ENCODE measurements at places on chromosomes 11 and 22.
A peak's percentile ranks its signal among the peaks of the same experiment; 100 is the strongest.

GRCh38 chr11:111521135-111521534 is 6.6 kb downstream of the HOATZ start:
- peak; percentile 45 for DNase-seq

GRCh38 chr11:41458154-41458553 is 1.3 kb downstream of the LRRC4C start:
- no peak for DNase-seq

- DNase-seq: no peak
These were observed 84.8 kb downstream of the TP53I11 start for GRCh38 chr11:44865866-44866272.

GRCh38 chr11:111098091-111098490 is 147.4 kb upstream of the POU2AF2 start:
- DNase-seq: no peak

- no peak for DNase-seq
These were observed 260.2 kb downstream of the OPCML start for GRCh38 chr11:133271871-133272776.

- DNase-seq: no peak
These were observed 52.5 kb upstream of the C11orf58 start for GRCh38 chr11:16685914-16686313.

GRCh38 chr22:20221421-20222340 is 46.4 kb downstream of the RTN4R start:
- DNase-seq: no peak

DNA sequence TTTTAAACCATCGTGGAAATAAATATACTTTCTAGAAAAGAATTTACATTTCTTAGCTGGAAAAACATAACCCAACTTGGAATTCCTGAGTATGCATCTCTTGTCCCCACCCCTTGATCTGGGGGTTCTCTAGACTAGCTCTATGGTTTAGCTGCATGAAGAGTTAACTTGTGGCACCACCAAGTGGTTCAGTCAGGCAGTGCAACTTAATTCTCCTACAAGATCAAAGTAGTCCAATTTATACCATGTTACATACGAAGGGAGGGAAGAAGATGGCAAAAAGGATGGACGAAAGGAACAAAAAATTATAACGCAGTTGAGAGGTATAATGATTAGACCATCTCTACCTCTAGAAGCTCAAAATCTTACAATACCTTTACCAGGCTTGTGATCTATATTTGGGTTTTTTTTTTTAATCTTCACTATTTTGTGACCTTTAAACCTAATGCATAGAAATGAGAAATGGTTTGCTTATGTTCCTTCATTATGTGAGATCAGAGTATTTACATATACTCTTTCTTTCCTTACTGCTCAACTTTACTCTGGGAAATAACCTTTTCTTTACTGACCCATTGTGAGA is 28.5 kb upstream of the ALKBH3 start:
- DNase-seq: peak; percentile 82

- DNase-seq: no peak
These were observed 127.1 kb downstream of the CTTN start for GRCh38 chr11:70525466-70525865.

GRCh38 chr22:44659140-44659539 is 42.9 kb upstream of the PRR5 start:
- DNase-seq: peak; percentile 15

- peak; percentile 53 for DNase-seq
These were observed 185.0 kb downstream of the ADAMTS15 start for GRCh38 chr11:130633466-130633865.

- peak; percentile 39 for DNase-seq
These were observed 15.8 kb upstream of the EHD1 start for GRCh38 chr11:64894070-64894811.

DNA sequence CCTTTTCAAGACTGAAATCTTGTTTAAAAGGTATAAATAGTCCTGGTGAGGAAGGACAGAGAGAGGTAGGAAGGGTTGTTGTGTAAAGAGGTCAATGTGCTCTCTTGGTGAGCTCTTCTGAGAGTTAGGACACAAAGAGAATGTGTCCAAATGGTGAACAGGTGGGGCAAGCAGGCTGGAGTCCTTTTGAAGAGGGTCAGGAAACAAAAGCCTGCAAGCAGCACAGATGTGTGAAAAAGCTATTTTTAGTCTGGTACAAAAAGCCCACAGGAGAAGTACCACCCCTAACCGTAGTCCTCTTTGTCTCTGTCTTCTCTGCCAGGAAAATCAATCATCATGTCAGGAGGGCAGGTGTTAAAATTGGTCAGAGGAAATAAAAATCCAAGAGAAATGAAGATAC is 54.4 kb upstream of the SYN3 start:
- no peak for DNase-seq

DNA sequence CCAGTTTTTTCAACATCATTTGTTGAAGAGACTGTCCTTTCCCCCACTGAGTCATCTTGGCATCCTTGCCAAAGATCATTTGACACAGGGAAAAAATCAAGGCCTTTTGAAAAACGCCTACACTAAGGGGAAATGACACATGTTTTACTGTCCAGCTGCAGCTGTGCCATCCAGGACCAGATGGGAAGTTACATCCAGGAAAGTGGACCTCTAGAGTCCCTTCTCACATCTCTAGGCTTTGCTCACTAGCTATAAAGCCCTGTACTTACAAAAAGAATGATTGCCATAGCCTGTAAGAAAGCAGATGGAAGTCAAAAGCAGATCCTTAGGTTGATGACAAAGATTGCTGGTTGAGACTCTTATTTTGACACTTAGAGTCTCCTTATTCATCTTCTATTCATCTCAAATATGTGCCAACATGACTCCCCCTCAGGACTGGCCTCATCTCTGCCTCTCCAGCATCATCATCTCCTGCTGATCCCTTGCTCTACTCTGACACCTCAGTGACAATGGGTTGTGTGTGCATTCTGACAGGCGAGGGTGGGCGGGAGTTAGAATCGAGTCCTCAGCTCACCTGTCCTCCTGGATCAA is 22.8 kb downstream of the OSBP2 start:
- DNase-seq: peak; percentile 77

GRCh38 chr11:27723687-27724086 is 23.4 kb upstream of the BDNF start:
- DNase-seq: no peak

- DNase-seq: no peak
These were observed 40.1 kb upstream of the CLMP start for GRCh38 chr11:123235117-123235655.

DNA sequence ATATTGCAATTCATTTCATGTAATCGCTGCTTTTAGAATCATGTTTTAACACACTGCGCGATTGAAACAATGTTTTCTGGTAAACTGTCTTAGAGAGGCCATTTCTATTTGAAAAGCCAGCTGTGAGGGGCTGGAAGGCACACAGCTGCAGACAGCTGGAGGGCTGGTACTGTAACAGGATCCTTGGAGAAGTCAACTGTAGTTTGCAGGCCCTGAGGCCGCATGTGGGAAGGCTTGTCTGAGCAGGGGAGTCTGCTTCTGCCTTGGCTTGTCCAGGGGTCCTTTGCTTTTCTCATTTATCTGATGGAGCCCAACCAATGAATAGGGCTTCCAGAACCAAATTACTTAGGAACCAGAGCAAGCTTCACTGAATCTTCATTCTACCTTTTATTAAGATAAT is 313.5 kb downstream of the BLID start:
- no peak for DNase-seq

- DNase-seq: peak; percentile 55
These were observed 673 bp upstream of the SHANK2 start for GRCh38 chr11:71252770-71253730.

DNA sequence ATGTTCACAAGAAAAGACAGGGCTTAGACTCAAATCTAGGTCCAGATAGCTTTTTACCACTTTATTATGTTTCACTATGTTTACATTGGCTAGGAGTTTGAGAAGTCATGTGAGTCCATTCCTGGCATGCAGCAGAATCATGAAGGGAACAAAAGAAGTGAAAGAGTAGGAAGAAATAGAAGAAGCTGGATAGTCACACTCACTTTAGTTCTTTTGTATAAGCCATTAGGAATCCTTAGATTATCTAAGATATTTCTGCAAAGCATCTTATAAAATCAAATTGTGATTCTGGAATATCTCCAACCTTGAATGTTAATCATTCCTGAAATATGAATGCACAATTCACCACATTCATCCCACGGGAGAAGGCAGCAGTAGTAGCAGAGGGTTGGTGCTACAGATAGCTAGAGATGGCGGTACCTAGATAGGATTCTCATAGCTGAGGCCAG is 31.9 kb downstream of the MAML2 start:
- DNase-seq: peak; percentile 82

DNA sequence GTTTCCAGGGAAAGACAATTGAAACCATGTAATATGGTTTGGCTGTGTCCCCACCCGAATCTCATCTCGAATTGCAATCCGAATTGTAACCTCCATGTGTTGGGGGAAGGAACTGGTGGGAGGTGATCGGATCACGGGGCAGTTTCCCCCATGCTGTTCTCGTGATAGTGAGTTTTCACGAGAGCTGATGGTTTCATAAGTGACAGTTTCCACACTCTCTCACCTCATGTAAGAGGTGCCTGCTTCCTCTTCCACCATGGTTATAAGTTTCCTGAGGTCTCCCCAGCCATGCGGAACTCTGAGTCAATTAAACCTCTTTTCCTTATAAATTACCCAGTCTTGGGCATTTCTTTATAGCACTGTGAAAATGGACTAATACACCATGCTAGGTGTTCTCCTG is 148.3 kb upstream of the CADM1 start:
- DNase-seq: no peak

GRCh38 chr11:108592591-108593213 is 866 bp downstream of the EXPH5 start:
- DNase-seq: no peak

- peak; percentile 49 for DNase-seq
These were observed at the start of gene INPP5J for GRCh38 chr22:31122532-31123291. INPP5J (plus strand) TSS chr22:31122966; CDS start chr22:31123015, 49 bp downstream.

DNA sequence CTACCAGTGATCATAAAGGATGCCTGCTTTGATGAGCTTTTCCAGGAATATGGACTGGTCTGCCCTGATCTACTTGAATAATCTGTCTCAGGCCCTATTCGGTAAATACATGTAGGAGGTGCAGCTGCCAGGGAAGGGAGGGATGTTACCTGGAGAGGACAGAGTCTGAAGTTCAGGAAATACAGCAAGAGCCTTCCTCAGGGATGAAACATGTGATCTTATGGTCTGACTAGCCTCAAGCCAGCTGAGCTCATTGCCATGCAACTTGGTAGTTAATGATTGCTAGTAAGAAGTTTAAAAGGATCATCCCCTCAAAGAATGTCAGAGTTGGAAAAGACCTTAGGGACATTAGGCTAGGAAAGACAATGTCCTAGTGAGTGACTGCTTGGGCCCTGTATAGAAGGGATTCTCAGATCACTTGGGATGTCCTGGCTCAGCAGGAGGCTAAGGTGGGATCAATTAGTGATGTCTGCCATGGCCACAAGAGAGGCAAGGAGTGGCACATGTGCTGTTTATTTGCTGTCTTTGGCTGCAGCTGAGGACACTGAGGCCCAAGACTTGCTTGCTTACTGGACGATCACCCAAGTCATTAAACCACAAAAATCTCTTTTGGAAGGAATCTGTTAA is 18.5 kb downstream of the PTPRJ start:
- DNase-seq: no peak

GRCh38 chr11:73951797-73952196 is 971 bp downstream of the DNAJB13 start:
- no peak for DNase-seq

DNA sequence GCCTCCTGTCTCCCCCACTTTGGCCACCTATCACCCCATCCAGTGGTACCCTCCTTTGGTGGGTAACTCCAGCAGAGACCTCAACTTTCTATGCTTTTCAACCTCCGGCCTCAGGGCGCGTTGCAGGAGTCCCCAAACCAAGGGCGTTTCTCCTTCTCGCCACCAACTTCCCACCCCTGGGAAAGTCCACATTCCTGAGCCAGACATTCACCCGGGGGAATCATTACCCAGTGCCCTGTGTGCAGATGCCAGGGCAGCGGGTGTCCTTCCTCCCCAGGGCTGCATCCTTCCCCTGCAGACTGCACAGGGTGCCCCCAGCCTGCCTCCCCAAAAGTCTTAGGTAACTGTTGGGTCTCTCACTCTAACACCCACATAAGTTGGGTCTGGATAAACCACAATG is 26.4 kb downstream of the MYEOV start:
- no peak for DNase-seq

DNA sequence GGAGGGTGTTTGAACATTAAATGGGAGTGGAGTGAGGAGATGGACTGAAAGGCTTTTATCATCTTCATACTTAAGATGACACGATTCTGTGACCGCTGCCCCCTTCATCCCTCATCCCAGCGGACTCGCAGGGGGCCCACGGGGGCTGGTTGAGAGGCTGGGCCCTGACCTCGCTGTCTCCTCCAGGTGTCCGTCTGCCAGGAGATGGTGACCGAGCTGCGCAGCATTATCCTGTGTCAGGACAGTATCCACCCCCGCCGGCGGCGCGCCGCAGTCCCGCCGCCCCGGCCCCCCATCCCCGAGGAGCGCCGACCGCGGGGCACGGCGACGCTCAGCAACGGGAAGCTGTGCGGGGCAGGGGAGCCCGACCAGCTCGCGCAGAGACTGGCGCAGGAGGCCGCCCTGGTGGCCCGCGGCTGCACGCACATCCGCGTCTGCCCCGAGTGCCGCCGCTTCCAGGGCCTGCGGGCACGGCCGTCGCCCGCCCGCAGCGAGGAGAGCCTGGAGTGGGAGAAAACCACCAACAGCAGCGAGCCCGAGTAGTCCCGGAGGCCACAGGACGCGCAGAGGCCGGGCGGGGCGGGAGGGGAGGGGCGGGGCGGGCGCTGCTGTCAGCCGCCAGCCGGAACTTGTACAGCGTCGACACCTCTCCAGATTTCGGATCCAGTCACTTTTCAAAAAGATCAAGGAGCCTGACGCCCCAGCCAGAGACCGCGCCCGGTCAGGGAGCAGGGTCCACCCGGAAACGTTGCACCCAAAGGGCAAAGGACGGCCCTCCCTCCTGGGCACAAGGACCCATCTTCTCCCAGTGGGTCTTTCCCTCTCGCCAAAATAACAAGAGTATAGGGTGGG is 38.0 kb upstream of the TBCEL start:
- DNase-seq: peak; percentile 20

GRCh38 chr22:44731357-44731970 is 20.9 kb upstream of the ARHGAP8 start:
- no peak for DNase-seq

DNA sequence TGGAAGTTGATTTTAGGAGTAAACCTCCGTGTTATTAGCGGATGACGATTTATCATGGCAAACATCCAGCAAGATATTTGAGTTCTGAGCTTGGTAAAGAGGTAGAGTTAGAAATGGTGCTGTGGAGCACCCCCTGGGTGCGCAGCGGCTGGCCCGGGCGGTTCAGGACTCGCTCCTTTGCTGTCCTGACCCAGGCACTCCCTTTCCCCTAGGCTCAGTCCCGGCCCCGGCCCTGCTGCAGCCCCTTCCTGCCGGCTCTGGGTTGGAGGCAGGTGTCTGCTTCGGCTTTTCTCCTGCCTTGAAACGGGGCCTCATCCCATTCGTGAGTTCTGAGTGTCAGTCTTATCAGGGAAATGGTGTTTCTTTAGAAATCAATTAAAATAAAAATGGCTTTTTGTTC is 33.4 kb downstream of the AP2A2 start:
- DNase-seq: no peak

GRCh38 chr11:11076879-11077278 is 219.0 kb upstream of the ZBED5 start:
- DNase-seq: no peak

All from astrocyte of the spinal cord (primary cell).